ENCODE measurements at places on chromosomes 1 and 21. TPM values are rescaled to one million over a fixed set of nuclear protein-coding genes. Genes with fewer than 3 reads are reported as not detected.

Gene NPR1
- total RNA-seq, result 0.41 TPM

Gene CELA3B
- not detected for total RNA-seq

Gene HES3
- not detected for total RNA-seq

Gene CD34
- total RNA-seq, result not detected

Gene CACNA1S
- not detected for total RNA-seq

Gene TAF5L
- total RNA-seq, result 10.1 TPM

Gene USH2A
- total RNA-seq, result not detected

Gene ADSS2
- 71.4 TPM for total RNA-seq

Gene BLACAT1
- total RNA-seq, result 0.07 TPM

Gene FHAD1
- 1.2 TPM for total RNA-seq

Gene UBL4B
- total RNA-seq, result not detected

Gene ZBTB8B
- not detected for total RNA-seq

Gene PIK3R3
- 0.30 TPM for total RNA-seq

Gene SPRR2E
- total RNA-seq, result not detected

Gene B3GALT5
- total RNA-seq, result 12.1 TPM

Gene DAP3
- 53.2 TPM for total RNA-seq

Gene CYP4A22
- not detected for total RNA-seq

Gene SERPINC1
- total RNA-seq, result not detected

Gene U2AF1
- total RNA-seq, result 127 TPM

Gene C1orf210
- not detected for total RNA-seq

Gene SLC44A5
- total RNA-seq, result 0.70 TPM

Gene LRRIQ3
- 0.68 TPM for total RNA-seq

Gene ENSA
- total RNA-seq, result 143 TPM

Gene SERTAD4
- 1.1 TPM for total RNA-seq

Gene SLC6A9
- total RNA-seq, result not detected

Gene OR10J1
- not detected for total RNA-seq

Gene FGR
- total RNA-seq, result not detected

Gene HPDL
- total RNA-seq, result 1.1 TPM

Gene SEMA4A
- total RNA-seq, result 2.0 TPM

Gene GBP2
- 3.7 TPM for total RNA-seq

Gene PTGER3
- total RNA-seq, result not detected

Gene FAM167B
- not detected for total RNA-seq

Gene GUCA2B
- total RNA-seq, result not detected

Gene CCDC181
- not detected for total RNA-seq

Gene TTLL7
- 0.67 TPM for total RNA-seq

Gene ZNF648
- not detected for total RNA-seq

Gene FCGR1A
- not detected for total RNA-seq

Gene C1orf94
- total RNA-seq, result not detected

Gene LRRN2
- not detected for total RNA-seq

Gene RIPPLY3
- not detected for total RNA-seq

Gene IL19
- total RNA-seq, result not detected

Gene WARS2
- 9.5 TPM for total RNA-seq

Gene LRRC39
- total RNA-seq, result 0.12 TPM

Gene TMEM52
- not detected for total RNA-seq

Gene CASQ1
- not detected for total RNA-seq

Gene RO60
- 80.2 TPM for total RNA-seq

Gene EFNA3
- 9.1 TPM for total RNA-seq

Gene HPCA
- not detected for total RNA-seq

Gene PRKAA2
- 3.9 TPM for total RNA-seq

Gene CCDC24
- 31.2 TPM for total RNA-seq

Gene ANKRD34A
- total RNA-seq, result not detected

Gene ZNF593OS
- not detected for total RNA-seq

Gene KRTAP19-1
- not detected for total RNA-seq

Gene HCRTR1
- not detected for total RNA-seq

Gene HMCN1
- total RNA-seq, result 0.38 TPM

Gene RSPO1
- not detected for total RNA-seq

Data from Caki2 (cell line).